Mammary epithelial cell (primary cell): ENCODE measurements at places on chromosomes 1 and 21. TPM values are rescaled to one million over a fixed set of nuclear protein-coding genes. Genes with fewer than 3 reads are reported as not detected.

The FLG2 gene
- total RNA-seq: not detected in 2 replicates

The KDF1 gene
- 23.4 and 24.7 TPM in 2 replicates for total RNA-seq

The ENAH gene
- 109 and 116 TPM in 2 replicates for total RNA-seq

The GRIK1 gene
- total RNA-seq: not detected

The MROH9 gene
- not detected in 2 replicates for total RNA-seq

The AGO4 gene
- total RNA-seq: 27.2 TPM

The HSPA6 gene
- total RNA-seq: 0.33 TPM

The CFHR2 gene
- total RNA-seq: not detected in 2 replicates

The OR2T33 gene
- not detected for total RNA-seq

The NUP210L gene
- total RNA-seq: not detected in 2 replicates

The PFKFB2 gene
- total RNA-seq: 34.4 and 50.4 TPM in 2 replicates

The BRINP3 gene
- not detected for total RNA-seq

The RRAGC gene
- 36.9 and 41.0 TPM in 2 replicates for total RNA-seq

The RAB13 gene
- 78.4 and 98.2 TPM in 2 replicates for total RNA-seq

The SLC35D1 gene
- total RNA-seq: 25.0 TPM

The BCL2L15 gene
- not detected for total RNA-seq

The MRPL9 gene
- total RNA-seq: 47.5 TPM

The AMY1A gene
- not detected for total RNA-seq

The C4BPA gene
- total RNA-seq: not detected in 2 replicates

The CCDC24 gene
- total RNA-seq: 5.8 TPM

The GNG12 gene
- total RNA-seq: 183 TPM

The AMIGO1 gene
- total RNA-seq: 1.8 TPM

The IGFN1 gene
- 0.61 and 1.7 TPM in 2 replicates for total RNA-seq

The GPR3 gene
- 0.75 and 2.3 TPM in 2 replicates for total RNA-seq

The OR2T35 gene
- not detected in 2 replicates for total RNA-seq

The ALG14 gene
- 1.2 TPM for total RNA-seq

The MCOLN3 gene
- total RNA-seq: 21.2 TPM

The TMEM234 gene
- 18.2 TPM for total RNA-seq

The OXCT2 gene
- 1.7 TPM for total RNA-seq

The METTL25B gene
- 9.3 TPM for total RNA-seq

The FAM151A gene
- total RNA-seq: not detected

The CD34 gene
- total RNA-seq: not detected in 2 replicates

The ATP6V1G3 gene
- total RNA-seq: not detected

The NOTCH2 gene
- 123 and 148 TPM in 2 replicates for total RNA-seq

The OLIG1 gene
- total RNA-seq: not detected in 2 replicates

The CHIA gene
- not detected in 2 replicates for total RNA-seq

The S100B gene
- 1.2 TPM for total RNA-seq

The NR1I3 gene
- not detected for total RNA-seq

The NKAIN1 gene
- not detected in 2 replicates for total RNA-seq

The TMEM50A gene
- total RNA-seq: 102 TPM

The PRR9 gene
- total RNA-seq: not detected

The RGS16 gene
- total RNA-seq: 0.52 and 2.4 TPM in 2 replicates

The TRIM58 gene
- total RNA-seq: 1.2 TPM

The ASCL5 gene
- not detected in 2 replicates for total RNA-seq

The PPFIA4 gene
- 8.3 TPM for total RNA-seq

The TEX38 gene
- not detected for total RNA-seq

The KRTAP19-1 gene
- total RNA-seq: not detected

The TCP10L gene
- under 0.01 TPM for total RNA-seq

The GJA9 gene
- 0.21 TPM in 1 of 2 replicates, not detected in the other for total RNA-seq

The LCE1B gene
- total RNA-seq: 1.1 and 1.6 TPM in 2 replicates

The GPR52 gene
- 3.2 TPM for total RNA-seq

The ZBTB7B gene
- 33.0 TPM for total RNA-seq
